Stimulated activated CD8-positive, alpha-beta memory T cell treated with anti-CD3 and anti-CD28 coated beads, Interleukin-7, amount 100 ng/mL, for 1 hour (primary cell): ENCODE measurements at places on chromosomes 7 and 10.

DNA sequence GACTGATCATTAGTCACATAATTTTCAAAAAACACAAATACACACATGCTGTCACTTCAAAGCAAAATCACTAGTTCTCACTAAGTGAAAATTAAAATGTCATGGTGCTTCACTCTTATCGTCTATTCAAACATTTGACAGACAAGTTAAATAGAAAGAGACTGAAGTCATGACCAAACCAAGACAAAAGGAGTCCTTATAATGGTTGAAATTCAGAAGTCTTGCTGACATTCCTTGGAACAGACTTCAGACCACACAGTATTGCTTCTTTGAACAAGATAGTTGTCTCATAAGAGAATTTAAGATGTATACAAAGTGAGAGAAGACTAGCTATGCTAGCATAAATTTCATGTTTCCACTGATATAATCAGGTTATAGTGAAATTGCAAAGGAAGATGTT is 119.5 kb downstream of the SEMA3D start:
- no peak for DNase-seq

DNA sequence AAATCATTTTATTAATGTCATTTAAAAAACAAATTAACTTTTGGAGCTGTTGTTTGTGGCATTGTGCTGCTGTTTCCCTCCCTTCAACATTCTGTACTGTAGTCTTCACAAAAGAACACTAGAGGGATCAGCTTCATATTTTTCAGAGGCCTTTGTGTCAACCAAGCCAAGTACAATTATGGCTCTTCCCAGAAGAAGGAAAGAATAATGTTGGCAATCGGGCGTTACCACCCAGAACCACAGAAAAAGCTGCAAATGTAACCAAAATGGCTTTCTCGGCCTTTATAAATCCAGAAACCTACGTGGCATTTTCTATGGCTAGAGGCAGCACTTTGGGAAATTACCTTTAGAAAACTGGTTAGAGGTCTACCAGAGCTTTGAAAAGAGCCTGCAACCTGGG is 98.8 kb upstream of the COL1A2 start:
- no peak for DNase-seq

DNA sequence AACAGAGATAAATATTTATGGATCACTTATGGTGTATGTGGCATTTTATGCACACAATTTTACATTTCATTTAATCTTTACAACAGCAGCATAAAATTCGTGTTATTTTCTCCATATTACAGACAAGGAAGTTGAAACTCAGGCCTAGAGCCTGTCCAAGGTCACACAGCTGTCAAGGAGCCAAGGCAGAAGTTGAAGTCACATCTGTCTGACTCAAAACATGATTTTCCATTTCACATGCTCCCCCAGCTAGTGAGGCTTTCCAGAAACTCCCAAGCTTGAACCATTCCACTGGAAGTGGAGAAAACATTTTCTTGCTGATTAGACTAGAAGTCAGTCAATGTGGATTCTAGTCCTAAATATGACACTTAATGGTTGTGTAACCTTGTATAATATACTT is 110.5 kb downstream of the HECTD2 start:
- no peak for DNase-seq

DNA sequence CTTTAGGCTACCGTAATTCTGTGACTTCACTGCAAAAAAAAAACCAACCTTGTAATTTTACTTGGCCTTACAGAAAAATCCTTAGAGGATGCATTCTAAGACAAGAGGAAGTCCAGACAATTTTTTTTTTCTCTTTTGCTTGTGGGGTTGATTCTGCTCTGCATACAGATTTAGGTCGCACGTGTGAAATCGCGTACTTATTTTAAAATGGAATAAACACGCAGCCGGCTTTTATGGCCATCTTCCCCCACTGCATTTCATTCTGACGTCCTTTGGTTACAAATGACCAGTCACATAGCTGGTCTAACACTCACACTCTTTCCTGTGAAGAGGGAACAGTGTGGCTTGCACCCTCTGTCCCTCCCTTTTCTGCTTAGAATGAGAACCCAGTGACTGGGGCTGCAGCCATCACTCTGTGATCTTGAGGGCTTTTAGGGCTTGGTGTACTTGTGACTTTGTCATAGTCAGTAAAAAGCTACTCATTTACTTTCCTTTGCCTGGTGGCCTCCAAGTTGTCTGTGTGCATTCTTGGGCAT is 63.6 kb upstream of the CARD11 start:
- DNase-seq: no peak

GRCh38 chr7:106779877-106780276 is 85.2 kb upstream of the PIK3CG start:
- DNase-seq: no peak

DNA sequence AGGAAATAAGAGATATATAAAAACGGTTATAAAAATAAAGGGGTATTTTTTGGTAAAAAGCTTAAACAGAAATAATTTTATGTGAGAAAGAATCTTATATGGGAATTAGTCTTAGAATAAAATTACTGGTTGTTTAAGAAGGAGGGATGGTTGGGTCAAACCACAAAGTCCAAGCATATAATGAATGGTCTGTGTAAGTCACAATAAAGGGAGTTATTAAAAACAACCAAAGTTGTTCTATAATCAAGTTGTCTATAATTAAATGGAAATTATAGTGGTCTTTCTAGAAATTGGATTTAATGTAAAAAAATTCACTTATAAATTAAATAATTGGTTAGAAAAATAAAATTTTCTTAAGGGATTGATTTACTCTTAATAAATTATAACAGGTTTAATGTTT is 304.8 kb downstream of the POM121L12 start:
- DNase-seq: no peak

- DNase-seq: no peak
These were observed 110.0 kb upstream of the ADARB2 start for GRCh38 chr10:1847361-1847760.

- no peak for DNase-seq
These were observed 80.3 kb upstream of the ARID5B start for GRCh38 chr10:61821153-61821552.
